ENCODE measurements at places on chromosomes 3 and 15. TPM values are rescaled to one million over a fixed set of nuclear protein-coding genes. Genes with fewer than 3 reads are reported as not detected.

Gene SIDT1
- not detected for total RNA-seq

Gene CDC25A
- total RNA-seq: 10.1 TPM

Gene MCF2L2
- not detected for total RNA-seq

Gene FAM131A
- 11.5 TPM for total RNA-seq

Gene ZNF80
- total RNA-seq: not detected

- H3K27me3 ChIP-seq: peaks cover 3% of the 10 kb centered on the region
- H3K27ac ChIP-seq: no peak overlapping the region
- peaks cover 38% of the 10 kb centered on the region for H3K4me1 ChIP-seq
- no peaks in the 10 kb centered on the region for H3K36me3 ChIP-seq
- H3K4me3 ChIP-seq: no peak overlapping the region
- DNase-seq: no peak
Measured at GRCh38 chr3:65587650-65588439, 450.9 kb downstream of the MAGI1 start.

DNA sequence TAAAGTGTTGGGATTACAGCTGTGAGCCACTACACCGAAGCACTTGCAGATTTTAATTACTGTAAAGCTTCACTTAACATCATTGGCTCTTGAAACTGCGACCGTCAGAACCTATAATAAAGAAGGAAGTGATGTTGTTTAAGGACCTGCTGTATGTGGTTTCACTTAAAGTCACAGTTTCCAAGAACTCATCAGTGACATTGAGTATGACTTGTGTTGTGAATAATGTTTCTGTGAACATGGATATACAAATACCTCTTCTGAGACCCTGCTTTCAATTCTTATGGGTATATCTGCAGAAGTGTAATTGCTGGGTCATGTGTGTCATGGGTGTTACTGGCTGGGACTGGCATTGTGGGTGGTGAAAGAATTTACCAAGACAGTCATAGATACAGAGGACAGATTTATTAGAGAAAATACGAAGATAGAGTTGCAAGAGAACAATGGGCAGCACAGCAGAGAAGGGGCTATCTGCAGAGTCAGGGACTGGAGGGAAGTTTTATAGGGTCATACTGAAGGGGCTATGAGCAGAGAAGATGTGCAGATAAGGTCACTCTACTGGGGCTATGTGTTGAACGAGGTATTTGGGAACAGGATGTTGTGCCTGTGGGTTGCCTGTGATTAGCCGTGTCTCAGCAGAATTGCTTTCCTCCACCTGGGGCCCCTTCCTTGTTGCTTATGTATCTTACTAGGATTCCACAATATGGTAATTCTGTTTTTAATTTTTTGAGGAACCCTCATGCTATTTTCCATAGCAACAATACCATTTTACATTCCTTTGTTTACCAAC, 4.5 kb downstream of the NDUFB5 start:
- peaks cover 6% of the 10 kb centered on the region for H3K27me3 ChIP-seq
- peaks cover 37% of the 10 kb centered on the region for H3K4me1 ChIP-seq
- no peak overlapping the region for H3K27ac ChIP-seq
- H3K4me3 ChIP-seq: no peak overlapping the region
- no peak for DNase-seq
- H3K36me3 ChIP-seq: peaks cover 27% of the 10 kb centered on the region

DNA sequence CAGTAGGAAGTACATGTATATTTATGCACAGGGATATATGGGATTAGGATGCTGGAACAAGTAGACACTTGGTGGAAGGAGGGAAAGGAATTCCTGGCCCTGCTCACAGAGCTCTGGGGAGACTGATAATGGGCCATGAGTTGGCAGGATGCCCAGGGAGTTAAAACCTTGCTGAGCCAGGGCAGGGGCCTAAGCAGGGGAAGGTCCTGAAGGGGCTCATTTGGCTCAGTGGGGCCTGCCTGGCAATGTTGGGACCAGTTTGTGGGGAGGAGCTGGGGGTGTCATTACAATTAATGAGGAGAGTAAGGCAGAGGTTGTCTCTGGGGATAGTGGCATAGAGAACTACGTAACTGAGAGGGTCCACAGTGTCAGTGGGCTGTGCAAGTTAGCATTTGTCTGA, 124.2 kb upstream of the ADPGK start:
- no peak overlapping the region for H3K4me3 ChIP-seq
- DNase-seq: no peak
- H3K27me3 ChIP-seq: peaks cover 10% of the 10 kb centered on the region
- no peaks in the 10 kb centered on the region for H3K36me3 ChIP-seq
- no peak overlapping the region for H3K27ac ChIP-seq

GRCh38 chr3:183815951-183816475, 9.4 kb downstream of the MAP6D1 start:
- no peaks in the 10 kb centered on the region for H3K4me1 ChIP-seq
- H3K27me3 ChIP-seq: peaks cover 5% of the 10 kb centered on the region
- no peak overlapping the region for H3K4me3 ChIP-seq
- DNase-seq: no peak

GRCh38 chr15:39198044-39199000, 382.6 kb upstream of the THBS1 start:
- no peak for DNase-seq
- H3K27ac ChIP-seq: peak overlapping the region; percentile 51
- H3K27me3 ChIP-seq: no peaks in the 10 kb centered on the region
- no peak overlapping the region for H3K4me3 ChIP-seq
- H3K36me3 ChIP-seq: peaks cover 14% of the 10 kb centered on the region
- H3K4me1 ChIP-seq: peaks cover 94% of the 10 kb centered on the region

GRCh38 chr15:31080591-31081014, 20.9 kb downstream of the TRPM1 start:
- no peak overlapping the region for H3K4me3 ChIP-seq
- no peak for DNase-seq
- peaks cover 6% of the 10 kb centered on the region for H3K27me3 ChIP-seq
- H3K27ac ChIP-seq: no peak overlapping the region
- H3K4me1 ChIP-seq: peaks cover 48% of the 10 kb centered on the region

GRCh38 chr3:111872979-111873378, 13.9 kb downstream of the PHLDB2 start:
- H3K27me3 ChIP-seq: no peaks in the 10 kb centered on the region
- no peak for DNase-seq
- no peak overlapping the region for H3K4me3 ChIP-seq
- H3K36me3 ChIP-seq: peaks cover 26% of the 10 kb centered on the region
- H3K27ac ChIP-seq: 0 out of 2 replicates have a peak overlapping the region, but pooled peaks have one; percentile 26
- peaks cover 66% of the 10 kb centered on the region for H3K4me1 ChIP-seq

DNA sequence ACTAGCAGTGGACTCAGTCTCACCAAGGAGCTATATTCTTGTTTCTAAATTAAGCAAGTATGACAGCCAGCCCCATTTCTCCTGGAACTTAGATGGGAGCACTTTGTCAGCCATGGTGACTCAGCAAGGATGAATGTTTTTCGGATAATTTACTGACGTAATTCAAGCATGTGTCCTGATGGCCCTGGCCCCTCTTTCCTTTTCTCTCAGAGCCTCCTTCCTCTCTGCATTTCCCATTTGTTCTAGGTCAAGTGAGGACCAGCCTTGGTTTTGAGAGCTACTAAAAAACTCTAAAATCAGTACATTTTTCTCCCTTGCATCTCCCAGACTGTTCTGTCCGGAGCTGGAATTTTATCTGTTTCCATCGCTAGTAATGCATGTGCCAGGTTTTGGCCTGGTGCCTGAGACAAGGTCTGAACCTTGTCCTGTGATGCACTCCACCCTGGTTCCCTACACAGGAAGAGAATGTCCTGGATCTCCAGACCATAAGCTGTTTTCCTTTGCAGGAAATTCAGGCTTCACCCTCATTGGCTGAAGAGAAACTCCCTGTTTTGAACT, 256.6 kb upstream of the ROPN1 start:
- no peaks in the 10 kb centered on the region for H3K27me3 ChIP-seq
- peak overlapping the region; percentile 94 for H3K27ac ChIP-seq
- H3K36me3 ChIP-seq: no peaks in the 10 kb centered on the region
- peaks cover 28% of the 10 kb centered on the region for H3K4me1 ChIP-seq
- peak overlapping the region; percentile 73 for H3K4me3 ChIP-seq

DNA sequence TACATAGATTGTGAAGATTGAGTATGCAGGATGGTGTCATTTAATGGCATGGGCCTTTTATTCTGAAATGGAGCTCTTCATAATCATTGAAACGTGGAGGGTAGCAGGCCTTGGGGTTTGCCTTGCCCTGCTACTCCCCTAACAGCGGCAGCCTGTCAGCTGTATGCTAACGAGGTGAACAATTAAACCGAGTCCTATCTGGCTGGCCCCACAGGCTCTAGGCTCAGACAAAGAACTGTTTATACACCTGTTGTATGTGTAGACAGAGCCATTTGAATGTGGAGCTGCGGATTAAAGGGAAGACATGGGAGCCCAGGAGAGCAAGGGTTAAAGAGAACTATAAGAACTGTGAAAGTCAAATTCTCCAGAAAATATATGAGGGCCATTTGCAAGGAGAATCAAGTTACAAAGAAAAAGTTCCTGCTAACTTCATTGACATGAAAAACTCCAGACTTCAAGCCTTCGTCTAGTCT, 116.7 kb upstream of the CGNL1 start:
- peak overlapping the region; percentile 65 for H3K27ac ChIP-seq
- peaks cover 35% of the 10 kb centered on the region for H3K4me1 ChIP-seq
- H3K27me3 ChIP-seq: no peaks in the 10 kb centered on the region
- peaks cover 46% of the 10 kb centered on the region for H3K36me3 ChIP-seq

- H3K27me3 ChIP-seq: peaks cover 40% of the 10 kb centered on the region
- DNase-seq: no peak
- peaks cover 3% of the 10 kb centered on the region for H3K4me1 ChIP-seq
Measured at GRCh38 chr3:42906070-42906847, at the start of gene ZNF662. Gene ZNF662 (plus strand): TSS chr3:42906142. CDS start chr3:42908115, 1,973 bp downstream.

DNA sequence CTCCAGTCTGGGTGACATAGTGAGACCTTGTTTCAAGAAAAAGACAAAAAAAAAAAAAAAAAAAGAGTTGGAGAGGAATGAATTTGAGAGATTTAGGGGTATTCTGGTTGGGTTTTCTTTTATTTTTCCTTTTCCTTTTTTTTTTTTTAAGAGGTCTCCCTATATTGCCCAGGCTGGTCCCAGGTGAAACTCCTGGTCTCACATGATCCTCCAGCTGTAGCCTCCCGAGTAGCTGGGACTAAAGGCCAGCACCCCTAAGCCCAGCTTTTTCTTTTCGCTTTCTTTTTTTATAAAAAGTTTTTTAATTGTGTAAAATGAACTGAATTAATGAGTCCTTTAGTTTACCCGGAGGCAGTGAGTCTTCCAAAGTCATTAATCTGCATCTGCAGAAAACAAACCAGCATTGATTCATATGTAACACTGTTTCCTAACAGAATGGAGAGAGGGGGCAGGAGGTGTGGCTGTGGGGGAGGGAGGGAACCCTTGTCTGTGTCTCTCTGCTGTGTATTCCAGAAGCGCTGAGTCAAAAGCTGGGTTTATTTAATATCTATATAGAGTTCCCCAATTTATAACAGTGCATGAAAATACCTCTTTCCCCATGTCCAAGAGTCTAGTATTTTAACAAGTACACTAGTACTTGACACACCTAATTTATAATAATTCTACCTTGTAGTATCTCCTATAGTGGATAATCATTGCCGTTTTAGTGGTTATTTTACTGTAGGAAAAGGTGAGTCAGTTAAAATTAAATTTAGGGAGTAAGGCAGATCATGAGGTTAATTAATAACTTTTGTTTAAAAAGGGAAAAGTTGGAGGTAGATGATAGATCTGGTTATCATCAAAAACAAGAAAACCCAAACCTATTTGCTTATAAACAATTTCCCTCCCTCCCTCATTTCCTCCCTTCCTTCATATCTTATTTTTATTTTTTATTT, 2.6 kb upstream of the DPPA4 start:
- peaks cover 9% of the 10 kb centered on the region for H3K4me1 ChIP-seq
- H3K27me3 ChIP-seq: peaks cover 2% of the 10 kb centered on the region
- H3K36me3 ChIP-seq: no peaks in the 10 kb centered on the region
- H3K4me3 ChIP-seq: no peak overlapping the region
- H3K27ac ChIP-seq: no peak overlapping the region
- no peak for DNase-seq

GRCh38 chr3:19967812-19968211, 20.9 kb downstream of the RAB5A start:
- peaks cover 40% of the 10 kb centered on the region for H3K4me1 ChIP-seq
- no peak for DNase-seq
- no peak overlapping the region for H3K27ac ChIP-seq

DNA sequence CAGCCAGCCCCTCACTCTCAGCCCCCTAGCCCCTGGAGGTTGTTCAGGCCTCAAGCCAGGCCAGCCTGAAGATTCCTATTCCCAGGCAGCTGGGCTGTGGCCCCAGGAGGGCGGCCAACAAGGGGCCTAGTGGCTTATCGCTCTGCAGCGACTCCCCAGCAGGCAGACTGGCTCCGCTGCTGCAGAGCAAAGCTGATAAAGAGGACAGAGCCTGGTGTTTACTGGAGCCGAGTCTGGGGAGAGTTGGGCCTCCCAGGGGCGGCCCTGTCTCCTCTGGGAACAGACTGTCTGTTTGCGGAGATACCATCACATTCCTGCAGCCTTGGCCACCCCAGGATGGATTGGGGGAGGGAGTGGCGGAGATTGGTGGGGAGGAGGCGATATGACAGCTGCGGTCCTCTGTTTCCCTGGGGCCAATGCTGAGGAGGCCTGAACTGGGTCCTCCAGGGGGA, 22.4 kb upstream of the SMAD6 start:
- H3K4me3 ChIP-seq: no peak overlapping the region
- peaks cover 15% of the 10 kb centered on the region for H3K36me3 ChIP-seq
- peaks cover 2% of the 10 kb centered on the region for H3K27me3 ChIP-seq
- DNase-seq: no peak

- no peak for DNase-seq
- H3K4me1 ChIP-seq: no peaks in the 10 kb centered on the region
- no peak overlapping the region for H3K4me3 ChIP-seq
- 0 out of 2 replicates have a peak, but pooled peaks cover 4% of the 10 kb centered on the region for H3K36me3 ChIP-seq
- no peaks in the 10 kb centered on the region for H3K27me3 ChIP-seq
Measured at GRCh38 chr3:64764386-64764929, 76.7 kb upstream of the ADAMTS9 start.

DNA sequence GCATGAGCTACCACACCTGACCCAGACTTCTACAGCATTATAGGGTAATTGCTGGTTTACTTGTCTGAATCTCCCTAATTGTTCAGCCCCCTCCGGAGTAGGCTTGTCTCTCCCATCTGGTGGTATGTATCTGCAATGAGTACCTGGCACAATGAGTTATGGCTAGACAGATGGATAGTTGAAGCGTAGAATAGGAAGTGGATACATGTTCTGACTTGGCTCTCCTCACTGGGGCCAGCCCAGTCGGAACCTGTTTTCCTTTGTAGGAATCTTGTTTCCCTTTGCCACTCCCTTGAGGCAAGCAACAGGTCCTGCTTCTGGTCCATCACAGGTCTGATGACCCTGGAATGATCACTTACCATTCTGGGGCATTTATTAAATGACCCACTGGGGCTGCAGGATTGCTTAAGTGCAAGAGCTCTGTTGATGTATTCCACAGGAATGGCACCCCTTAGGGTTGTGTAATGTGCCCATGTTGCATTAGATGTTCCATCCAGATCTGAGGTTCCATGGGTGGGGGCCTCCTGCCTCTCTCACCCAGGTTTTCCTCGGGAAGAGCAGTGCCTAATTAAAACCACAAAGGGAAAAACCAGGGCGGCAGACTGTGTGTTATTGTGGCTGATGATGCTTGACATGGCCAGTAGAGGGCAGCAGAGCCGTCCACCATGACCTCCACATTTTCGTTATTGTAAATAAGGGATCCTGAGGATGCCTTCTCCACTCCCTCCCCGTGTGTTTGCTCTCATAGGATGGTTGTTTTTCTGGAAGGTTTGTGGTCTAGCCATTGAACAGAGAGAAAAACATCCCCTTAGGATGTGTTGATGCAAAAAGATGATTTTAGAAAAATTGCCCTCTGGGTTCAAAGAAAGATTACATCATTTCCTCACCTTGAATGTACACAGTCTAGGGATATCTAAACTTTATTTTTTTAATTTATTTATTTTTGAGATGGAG, 58.0 kb downstream of the CMTM8 start:
- H3K4me3 ChIP-seq: no peak overlapping the region
- DNase-seq: peak; percentile 35
- peaks cover 19% of the 10 kb centered on the region for H3K27me3 ChIP-seq
- H3K36me3 ChIP-seq: no peaks in the 10 kb centered on the region

- H3K36me3 ChIP-seq: no peaks in the 10 kb centered on the region
- no peak overlapping the region for H3K4me3 ChIP-seq
Measured at GRCh38 chr3:38334142-38335055, 12.2 kb upstream of the XYLB start.
